Neural progenitor cell (in vitro differentiated cells): ENCODE measurements at places on chromosomes 2 and 18.

DNA sequence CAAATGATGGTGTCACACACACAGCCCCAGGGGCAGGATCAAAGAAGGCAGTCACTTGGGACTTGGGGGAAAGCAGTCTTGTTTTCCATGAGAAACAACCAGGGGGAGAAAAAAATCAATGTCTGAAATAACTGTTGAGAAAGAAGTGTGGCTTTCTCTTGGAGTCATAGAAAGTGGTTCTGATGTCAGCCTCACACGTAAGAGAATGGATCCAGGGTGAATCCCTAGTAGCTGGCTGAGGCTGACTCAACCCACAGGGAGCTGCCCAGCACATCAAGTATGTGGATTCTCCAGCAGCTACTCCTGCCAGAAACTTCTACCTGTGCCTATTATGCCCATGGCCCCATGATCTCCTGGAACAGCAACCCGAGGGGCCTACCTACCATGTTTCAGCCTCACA, 33.6 kb upstream of the ZBTB7C start:
- no peak for DNase-seq

DNA sequence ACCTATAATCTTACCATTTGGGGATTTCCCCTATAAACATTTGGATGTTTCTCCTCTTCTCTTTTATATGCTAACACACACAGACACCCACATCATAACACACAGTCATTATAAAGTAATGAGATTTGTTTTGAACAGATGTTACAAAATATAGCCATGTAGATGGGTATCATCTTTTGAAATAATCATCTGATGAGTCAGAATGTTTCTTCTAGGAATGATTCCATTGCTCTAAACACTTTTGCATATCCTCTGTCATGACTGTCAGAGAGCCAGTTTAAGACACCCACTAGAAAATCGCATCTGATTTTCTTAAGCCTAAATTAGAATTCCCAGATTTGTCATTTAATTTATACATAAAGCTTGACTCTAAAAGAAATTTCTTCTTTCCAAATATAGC, 442.6 kb downstream of the CMPK2 start:
- no peak for DNase-seq

GRCh38 chr2:163132850-163133249, 294.3 kb upstream of the KCNH7 start:
- no peak for DNase-seq

DNA sequence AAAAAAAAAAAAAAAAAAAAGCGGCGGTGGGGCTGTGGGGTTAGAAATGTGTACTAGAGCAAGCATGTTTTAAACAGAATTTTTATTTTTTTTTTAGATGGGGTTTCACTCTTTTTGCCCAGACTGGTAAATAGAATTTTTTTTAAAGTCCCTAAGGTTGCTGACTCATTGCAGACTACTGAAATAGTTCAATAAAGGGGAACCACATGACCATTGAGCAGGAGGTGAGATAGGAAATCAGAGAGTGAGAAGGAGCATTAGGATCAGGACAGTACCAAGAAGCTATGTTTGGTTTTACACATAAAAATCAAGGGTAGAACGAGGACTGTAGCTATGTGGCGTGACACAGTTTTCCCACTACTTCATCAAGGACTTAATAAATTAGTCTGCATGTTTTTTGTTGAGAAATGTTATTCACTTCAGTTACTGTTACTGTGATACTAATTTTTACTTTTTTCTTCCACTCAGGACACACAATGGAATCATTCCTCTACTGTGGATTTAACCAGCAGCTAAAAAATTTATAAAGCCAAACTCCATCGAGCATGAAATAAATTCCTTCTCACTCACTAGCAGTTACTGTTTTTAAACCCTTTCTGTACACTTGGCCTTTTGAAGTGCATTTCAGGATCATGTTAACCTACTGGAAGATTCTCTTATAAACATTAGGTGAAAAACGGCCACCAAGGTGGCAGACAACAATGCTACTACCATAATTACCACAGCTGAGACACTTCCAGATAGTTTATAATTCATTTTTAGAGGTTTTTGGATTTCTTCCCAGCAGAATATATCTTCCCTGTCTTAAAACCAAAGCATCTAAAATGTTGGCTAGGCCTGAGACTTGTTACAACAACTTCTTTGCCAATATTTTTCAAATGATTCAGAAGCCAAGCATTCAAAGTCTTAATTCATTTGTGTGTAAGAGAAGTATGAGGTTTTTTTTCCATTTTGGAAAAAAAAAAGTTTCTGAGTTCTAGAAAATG, 33.2 kb downstream of the LAMA1 start:
- no peak for DNase-seq

DNA sequence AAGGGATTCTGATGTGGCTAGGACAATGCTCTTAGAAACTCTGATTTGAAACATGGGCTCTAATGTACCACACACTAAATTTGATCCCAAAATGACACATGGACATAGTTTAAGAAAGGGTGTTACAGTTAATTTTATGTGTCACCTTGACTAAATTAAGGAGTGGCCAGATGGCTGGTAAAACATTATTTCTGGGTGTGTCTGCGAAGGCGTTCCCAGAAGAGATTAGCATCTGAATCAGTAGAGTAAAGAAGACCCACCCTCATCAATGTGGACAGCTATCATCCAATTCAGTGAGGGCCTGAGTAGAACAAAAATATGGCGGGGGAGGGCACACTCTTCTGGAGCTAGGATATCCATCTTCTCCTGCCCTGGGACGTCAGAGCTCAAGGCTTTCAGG, 283.1 kb upstream of the CHAC2 start:
- no peak for DNase-seq
